ENCODE measurements at places on chromosomes 13 and 19. TPM values are rescaled to one million over a fixed set of nuclear protein-coding genes. Genes with fewer than 3 reads are reported as not detected.

- DNase-seq: no peak
These were observed 300.7 kb downstream of the ZNF536 start for GRCh38 chr19:30672926-30673325.

DNA sequence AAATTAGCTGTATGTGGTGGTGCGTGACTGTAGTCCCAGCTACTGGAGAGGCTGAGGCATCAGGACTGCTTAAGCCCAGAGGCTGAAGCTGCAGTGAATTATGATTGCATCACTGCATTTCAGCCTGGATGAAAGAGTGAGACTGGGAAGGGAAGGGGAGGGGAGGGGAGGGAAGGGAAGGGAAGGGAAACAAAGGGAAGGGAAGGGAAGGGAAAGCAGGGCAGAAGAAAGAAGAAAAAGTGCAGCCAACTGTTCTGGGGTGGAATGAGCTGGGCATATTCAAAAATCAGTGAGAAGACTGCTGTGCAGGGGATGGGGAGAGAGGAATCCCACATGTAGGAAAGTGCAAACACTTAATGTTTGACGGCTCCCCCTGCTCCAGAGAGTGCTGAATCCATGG is 905.5 kb downstream of the UQCRFS1 start:
- DNase-seq: no peak

- DNase-seq: no peak
These were observed 310.6 kb downstream of the FGF14 start for GRCh38 chr13:102091231-102091630.

The OR10H1 gene
- total RNA-seq: not detected

The ANKRD27 gene
- total RNA-seq: 43.2 TPM

GRCh38 chr13:28423010-28423409 is 71.9 kb downstream of the FLT1 start:
- no peak for DNase-seq

The TNFRSF19 gene
- total RNA-seq: 5.0 TPM

DNA sequence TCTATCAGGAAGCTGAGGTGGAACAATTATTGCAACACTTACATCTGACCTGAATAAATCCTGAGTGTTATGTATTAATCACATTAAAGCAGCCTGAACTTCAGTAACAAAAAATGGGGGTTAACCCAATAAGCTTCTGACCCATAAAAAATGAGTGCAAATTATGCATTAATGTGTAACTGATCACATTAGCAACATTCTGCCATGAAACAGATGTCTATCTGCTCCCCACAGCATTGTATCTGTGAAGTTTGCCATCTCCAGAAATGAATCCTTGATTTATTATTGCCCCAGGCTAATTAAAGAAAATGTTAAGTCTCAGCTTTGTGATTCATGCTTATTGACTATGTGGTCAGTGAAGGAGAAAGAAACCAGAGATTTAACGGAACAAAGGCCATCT is 304.9 kb downstream of the PCDH20 start:
- no peak for DNase-seq

The ZNF155 gene
- total RNA-seq: 5.3 TPM

- DNase-seq: no peak
These were observed 2.4 kb upstream of the FLT1 start for GRCh38 chr13:28497143-28497876.

All from esophagus muscularis mucosa (tissue), 4 donors.